Frontal cortex (tissue), 4 donors: ENCODE measurements at places on chromosomes 6 and 20. TPM values are rescaled to one million over a fixed set of nuclear protein-coding genes. Genes with fewer than 3 reads are reported as not detected.

HEY2 gene
- total RNA-seq = 1.2 TPM

FAM162B gene
- total RNA-seq = 1.2 TPM

SNAP91 gene
- 108 TPM for total RNA-seq

GRCh38 chr6:36333171-36333895 lies 3.4 kb downstream of the BNIP5 start:
- no peak for DNase-seq

GRCh38 chr6:42136508-42137193 lies 5.8 kb downstream of the C6orf132 start:
- DNase-seq = no peak

GRCh38 chr6:33050014-33050810 lies 23.2 kb downstream of the HLA-DPA1 start:
- no peak for DNase-seq

GRCh38 chr6:157203764-157204163 lies 119.6 kb downstream of the TMEM242 start:
- DNase-seq = no peak

DNA sequence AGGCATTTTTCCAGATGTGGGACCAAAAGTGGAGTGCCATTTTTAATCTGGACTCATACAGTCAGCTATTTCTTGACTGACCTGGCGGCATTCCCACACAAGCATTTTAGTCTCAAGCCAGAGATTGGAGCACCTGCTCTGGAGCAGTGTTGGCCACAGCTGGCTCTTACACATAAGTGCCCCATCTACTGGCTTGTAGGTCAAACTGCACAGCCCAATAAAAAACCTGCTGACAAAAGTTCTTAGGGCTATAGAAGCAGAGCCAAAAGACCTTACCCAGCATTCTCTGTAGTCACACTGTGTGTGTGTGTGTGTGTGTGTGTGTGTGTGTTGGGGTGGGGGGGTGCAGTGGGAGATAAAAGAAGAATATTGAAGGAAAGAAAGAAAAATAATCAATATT lies 38.6 kb upstream of the SENP6 start:
- DNase-seq = no peak

- no peak for DNase-seq
Observed at GRCh38 chr6:43335469-43335868, 26.8 kb upstream of the CRIP3 start.

GRCh38 chr20:25750765-25751696 lies 54.4 kb upstream of the ZNF337 start:
- DNase-seq = peak; percentile 41

- DNase-seq = no peak
Observed at GRCh38 chr6:43052842-43053544, 658 bp downstream of the CUL7 start.

DNA sequence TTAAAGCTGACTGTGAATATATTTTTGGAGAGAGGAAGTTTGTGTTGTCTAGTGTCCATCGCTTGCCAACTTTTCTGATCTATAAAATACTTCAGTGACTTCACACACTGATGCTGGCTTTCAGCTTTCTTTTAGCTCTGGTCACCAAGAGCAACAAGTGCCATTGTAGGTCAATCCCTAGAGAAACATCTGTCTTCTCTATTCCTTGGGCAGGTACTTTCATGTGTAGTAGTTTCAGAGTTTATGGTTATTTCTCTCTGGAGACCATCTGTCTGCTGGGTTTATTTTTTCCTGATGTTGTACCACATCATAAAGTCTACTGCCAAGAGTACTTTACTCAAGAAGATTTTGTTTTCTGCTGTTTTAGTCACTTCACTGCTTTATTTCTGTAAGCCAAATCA lies 249.9 kb downstream of the KHDC1L start:
- no peak for DNase-seq

- no peak for DNase-seq
Observed at GRCh38 chr6:52537001-52537753, 39.7 kb downstream of the TRAM2 start.

DNA sequence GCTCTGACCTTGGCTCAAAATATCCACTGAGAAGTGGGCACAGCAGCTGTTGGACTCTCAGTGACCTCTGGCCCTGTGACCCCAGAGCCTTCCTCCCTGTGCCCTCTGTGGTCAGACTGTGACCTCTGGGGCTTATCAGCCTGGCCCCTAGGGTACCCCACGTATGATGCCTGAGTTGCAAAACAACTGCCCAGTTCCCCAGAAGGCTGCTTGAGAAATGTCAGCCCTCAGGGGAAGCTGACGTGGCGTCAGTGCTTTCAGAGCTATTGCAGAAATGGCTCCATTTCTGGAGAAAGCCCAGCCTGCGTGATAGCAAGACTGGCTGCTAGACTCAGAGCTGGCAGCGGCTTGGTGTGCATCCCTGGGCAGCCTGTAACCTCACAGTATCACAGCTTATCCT lies 31.5 kb upstream of the TGM2 start:
- DNase-seq = no peak

DNA sequence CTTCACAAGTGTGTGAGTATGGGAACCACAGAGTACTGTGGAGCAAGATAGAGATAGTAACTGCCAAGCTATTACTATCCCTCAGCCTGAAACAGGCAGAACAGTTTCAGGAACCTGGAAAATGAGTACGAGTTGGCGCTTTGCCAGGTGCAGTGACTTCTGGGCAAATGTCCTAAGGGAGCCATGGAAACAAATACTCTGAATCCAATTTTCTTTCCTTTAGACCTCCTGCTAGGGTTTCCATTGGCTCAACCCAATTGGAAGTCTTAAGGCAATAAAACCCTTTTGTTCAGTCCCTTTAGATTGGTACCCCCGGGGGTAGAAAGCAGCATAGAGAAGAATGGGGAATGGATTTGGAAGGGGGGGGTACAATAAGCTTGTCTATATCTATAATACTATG lies 205.0 kb upstream of the EPHA7 start:
- no peak for DNase-seq

DNA sequence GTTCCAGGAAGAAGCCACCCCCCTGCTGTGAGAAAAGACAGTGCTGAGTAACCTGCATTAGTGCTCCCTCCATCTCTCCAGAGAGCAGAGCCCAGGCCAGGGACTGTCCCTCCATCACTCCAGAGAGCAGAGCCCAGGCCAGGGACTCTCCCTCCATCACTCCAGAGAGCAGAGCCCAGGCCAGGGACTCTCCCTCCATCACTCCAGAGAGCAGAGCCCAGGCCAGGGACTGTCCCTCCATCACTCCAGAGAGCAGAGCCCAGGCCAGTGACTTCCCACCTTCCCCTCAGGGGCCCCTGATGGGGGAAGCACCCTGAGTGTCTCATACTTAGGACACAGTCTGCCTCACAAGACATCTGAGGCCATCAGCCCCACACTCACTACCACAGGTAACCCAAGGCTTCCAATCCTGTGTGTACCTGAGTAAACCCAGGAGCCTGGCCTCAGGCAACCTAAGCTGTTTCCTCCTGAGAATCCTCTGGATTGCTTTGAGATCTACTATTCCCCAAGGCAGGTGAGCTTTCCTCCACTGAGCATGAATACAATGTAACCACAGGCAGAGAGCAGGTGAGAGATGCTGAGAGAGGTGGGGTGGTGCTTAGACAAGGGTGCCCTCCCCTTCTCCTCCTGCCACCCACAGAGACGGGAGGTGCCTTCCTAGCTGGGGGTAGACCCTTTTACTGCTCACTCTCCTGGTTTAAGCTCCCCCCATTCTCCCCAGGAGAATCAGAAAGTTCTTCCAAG lies 4.9 kb downstream of the TBXT start:
- no peak for DNase-seq

GRCh38 chr6:143578054-143578453 lies 66.5 kb upstream of the FUCA2 start:
- no peak for DNase-seq

DNA sequence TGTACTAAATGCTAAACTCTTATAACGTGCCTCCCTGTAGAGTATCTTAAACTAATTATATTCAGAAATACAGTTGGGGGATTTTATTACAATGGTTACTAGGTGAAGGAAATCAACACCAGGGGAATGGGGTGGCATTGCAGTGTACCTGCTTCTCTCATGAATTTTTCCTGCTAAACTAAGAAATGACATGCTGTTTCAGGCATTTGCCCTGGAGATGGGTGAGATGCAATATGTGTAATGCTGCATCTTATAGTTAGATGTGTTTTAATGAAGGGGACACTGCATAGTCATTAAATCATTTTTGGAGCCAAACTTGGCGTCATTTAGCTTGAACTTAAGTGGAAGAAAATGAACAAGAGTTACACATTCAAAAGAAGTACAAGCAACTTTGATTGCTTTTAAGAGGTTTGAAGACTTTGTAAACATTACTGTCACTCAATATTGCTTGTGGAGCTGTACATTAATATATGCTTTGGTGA lies 4.3 kb downstream of the EYA4 start:
- no peak for DNase-seq

DNA sequence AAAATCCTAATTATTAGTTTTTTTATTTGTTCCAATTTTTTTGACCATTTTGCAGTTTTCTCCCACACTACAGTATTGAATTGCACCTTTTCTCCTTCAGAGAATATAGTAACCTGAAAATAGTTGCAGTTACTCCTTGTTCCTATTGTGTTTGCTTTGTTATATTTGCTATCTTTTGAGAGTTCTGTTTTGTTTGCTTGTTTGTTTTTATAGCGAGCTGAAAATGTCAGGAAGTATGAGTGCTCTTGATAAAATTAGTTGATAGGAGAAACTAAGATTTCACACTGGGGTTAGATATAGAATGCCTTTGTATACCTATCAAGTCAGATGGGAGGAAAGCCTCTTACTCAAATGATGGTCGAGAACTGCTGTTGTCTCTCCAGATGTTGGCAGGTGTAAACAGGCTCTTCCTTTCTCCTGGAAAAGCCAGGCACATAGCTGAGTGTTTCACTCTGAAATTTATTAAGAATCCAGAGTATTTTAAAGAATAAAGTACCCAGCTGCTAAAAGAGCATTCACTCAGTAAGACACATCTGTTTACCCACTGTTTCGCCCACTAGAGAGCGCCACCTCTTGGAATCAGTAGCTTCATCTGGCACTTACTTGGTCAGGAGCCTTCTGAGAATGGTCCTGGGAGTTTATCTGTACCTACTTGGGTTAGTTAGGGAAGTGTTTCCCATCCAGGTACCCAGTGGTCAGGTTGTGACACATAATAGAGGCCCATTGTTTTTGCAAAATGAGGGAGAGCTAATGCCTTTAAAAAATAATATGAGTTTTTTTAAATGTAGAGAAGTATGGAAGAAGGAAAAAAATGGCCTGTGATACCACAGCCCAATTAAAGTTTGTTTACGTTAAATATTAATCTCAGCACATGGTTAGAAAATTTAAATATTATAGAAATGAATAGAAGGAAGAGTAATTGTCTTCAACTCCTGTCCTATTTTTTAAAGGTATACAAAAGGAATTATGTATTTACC lies 11.2 kb downstream of the NT5DC1 start:
- DNase-seq = no peak

GRCh38 chr20:48395816-48396546 lies 431.8 kb downstream of the PREX1 start:
- DNase-seq = no peak

DNA sequence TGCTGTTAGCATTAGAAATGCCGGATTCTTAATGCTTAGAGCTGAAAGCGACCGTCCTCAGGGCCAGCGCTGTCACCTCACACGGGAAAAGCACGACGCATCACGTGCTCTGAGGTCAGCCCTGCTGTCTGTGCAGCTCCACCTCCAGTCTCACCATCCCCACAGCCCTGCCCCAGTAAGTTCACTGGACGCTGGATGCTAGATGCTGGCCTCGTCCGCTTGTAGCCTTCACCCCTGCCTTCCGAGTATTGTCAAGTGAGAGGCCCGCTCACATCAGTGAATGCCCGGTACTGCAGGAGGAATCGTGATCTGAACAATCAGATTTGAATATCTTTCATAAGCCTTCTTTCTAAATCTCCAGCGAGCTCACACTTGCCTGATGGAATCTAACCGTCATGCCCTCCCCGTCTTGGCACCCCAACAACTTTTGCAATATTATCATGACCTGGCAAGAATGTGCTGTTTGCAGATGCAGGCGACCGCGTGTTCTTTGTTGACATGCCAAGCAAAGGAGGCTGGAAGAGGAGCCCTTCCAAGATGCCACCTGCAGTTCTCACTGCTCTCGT lies 64.9 kb downstream of the DLL1 start:
- no peak for DNase-seq

- no peak for DNase-seq
Observed at GRCh38 chr6:148736774-148737412, 9.9 kb upstream of the UST start.

- no peak for DNase-seq
Observed at GRCh38 chr20:19815553-19815991, 57.5 kb downstream of the RIN2 start.

DNA sequence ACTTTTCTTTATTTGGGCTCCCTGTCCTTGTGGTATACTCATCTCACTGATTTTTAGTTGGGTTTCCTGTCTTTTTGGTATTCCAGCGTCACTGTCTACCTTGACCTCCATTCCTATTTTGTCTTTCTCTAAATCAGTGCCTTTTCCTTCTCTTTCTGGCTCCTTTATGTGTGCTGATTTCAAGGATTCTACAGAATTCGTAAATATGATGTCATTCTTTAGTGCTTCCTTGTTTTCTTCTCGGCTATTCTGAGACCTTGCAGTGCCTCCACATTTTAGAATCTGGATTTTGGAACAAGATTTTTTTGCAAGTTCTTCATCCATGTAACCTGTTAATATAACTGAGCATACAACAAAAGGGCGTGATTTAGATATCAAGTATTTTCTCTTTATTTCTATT lies 69.8 kb upstream of the NOTCH4 start:
- DNase-seq = no peak

DNA sequence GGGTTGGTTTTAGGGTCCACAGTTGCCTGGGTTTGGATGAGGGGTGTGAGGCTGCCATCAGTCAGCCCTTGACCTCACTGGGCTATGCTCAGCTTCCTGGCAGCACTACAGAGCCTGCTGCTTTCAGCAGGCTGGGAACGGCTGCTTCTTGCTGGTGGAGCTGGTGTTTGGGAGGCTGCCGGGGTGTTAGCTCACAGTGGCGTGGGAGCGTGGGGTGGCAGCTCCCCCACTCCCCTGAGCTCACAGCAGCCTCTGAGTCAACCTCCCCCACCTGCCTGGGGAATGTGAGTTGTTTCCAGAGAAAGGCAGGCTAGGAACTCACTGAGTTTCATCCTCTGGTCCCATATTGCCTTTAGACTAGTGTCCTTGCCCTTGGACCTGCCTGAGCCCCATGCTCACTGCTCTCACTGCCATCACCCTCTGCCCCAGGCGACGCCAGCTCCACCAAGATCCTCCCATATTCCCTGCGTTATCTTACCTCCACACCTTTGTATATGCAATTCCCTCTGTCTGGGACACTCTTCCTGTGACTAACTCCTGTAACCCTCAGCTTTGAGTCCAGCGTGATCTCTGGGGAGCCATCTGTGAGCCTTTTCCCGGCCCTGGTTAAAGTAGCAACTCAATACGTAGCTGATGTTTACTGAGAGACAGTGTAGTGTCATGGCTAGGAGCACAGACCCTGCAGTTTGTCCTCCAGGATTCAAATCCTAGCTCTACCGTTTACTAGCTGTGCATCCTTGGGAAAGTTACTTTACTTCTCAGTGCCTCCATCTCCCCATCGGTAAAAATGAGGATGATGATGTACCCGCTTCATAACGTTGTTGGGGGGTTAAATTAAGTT lies 34.8 kb downstream of the PPP1R16B start:
- no peak for DNase-seq
